ENCODE measurements at places on chromosomes 11 and 22.

- DNase-seq = no peak
Observed at GRCh38 chr22:39524089-39524752, 3.9 kb downstream of the ATF4 start.

DNA sequence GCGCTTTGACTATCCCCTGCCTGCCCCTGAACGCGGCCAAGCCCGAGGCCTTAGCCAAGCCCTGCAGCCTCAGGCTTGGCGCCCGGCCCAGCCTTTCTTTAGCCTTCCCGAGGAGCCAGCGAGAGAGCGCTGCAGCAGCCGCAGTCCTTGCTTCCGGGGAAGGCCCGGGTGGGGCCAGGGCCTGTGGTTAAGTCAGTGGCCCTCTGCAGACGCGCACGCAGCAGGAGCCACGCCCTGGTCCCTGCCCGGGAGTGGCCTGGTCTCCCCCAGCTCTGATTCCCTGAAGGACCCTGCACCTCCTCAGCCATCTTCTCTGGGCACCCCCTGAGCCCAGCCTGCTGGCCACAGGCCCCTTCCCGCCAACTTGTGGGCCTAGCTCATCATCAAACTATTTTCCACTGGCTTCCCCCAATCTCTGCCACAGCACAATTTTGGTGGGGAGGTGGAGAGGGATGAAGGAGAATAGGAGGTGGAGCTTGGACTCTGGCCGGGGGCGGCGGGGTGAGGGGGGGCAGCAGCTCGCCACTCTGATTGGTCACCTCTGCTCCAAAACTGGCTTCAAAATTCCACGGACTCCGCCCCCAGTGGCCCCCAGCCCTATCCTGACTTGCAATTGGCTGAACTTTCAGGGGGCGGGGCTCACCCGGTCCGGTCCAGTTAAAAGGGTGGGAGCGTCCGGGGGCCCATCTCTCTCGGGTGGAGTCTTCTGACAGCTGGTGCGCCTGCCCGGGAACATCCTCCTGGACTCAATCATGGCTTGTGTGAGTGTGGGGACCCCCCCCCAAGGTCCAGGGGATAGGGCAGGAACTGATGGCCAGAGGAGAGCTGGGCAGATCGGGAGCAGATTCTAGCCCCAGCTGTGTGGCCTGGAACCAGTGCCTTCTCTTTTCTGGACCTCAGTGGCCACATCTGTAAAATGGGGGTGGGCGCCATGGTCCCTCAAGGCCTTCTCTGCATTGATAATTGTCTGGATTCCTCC, at the start of gene LGALS1:
Gene LGALS1 (plus strand): TSS at position 686 of the 979 bp plus-strand sequence. CDS start 67 bp downstream, at position 753.
- DNase-seq = peak; percentile 87

DNA sequence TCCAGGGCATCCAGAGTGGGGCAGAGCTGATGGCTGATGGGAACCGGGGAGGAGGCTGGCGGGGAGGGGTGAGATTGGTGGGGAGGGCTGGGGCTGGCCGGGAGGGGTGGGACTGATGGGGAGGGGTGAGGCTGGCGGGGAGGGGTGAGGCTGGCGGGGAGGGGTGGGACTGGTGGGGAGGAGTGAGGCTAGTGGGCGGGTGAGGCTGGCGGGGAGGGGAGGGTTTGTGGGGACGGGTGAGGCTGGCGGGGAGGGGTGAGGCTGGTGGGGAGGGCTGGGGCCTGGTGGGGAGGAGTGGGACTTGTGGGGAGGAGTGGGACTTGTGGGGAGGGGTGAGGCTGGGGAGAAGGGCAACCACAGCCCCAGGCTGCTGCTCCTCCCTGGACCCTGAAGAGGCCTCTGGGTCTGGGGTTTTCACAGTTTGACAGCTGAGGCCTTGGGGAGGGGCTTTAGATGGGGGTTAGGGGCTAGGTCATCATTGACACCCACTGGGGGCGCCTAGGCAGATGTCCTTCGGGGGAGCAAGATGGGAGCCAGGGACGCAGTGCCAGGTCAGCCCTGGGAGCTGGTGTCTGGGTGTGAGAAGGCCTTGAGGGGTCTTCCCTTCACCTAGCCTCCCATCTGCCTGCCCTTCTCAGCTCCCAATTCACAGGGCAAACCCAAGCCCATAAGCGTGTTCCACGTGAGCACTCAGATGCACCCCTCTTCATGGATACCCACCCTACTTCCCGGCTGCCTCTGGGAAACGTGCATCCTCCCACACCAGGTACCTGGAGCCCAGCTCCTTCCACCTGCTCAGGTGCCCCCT, 26.7 kb downstream of the PARVG start:
- no peak for DNase-seq

DNA sequence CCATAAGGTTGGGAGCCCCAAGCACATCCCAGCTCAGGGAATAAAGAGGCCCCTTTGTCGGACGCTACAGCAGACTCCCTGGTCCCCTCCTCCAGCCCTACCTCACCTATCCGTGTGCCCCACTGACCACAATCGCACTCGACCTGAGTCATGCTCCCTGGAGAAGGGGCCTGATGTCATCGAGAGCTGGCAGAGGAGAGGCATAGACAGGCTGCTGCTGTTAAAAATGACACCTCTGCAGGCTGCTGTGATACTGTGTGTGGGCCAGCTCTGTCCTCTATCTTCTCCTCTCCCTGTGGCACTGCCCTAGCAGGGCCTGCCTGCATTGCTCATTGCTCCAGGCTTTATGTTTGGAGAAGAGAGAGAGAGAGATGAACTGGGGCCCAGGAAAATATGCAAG, 123.4 kb upstream of the SYT13 start:
- no peak for DNase-seq

GRCh38 chr22:42360348-42360747, 71.9 kb downstream of the NFAM1 start:
- no peak for DNase-seq

GRCh38 chr11:20156280-20156875, 3.9 kb downstream of the DBX1 start:
- no peak for DNase-seq

GRCh38 chr11:45252134-45252856, 33.8 kb downstream of the SYT13 start:
- peak; percentile 74 for DNase-seq

DNA sequence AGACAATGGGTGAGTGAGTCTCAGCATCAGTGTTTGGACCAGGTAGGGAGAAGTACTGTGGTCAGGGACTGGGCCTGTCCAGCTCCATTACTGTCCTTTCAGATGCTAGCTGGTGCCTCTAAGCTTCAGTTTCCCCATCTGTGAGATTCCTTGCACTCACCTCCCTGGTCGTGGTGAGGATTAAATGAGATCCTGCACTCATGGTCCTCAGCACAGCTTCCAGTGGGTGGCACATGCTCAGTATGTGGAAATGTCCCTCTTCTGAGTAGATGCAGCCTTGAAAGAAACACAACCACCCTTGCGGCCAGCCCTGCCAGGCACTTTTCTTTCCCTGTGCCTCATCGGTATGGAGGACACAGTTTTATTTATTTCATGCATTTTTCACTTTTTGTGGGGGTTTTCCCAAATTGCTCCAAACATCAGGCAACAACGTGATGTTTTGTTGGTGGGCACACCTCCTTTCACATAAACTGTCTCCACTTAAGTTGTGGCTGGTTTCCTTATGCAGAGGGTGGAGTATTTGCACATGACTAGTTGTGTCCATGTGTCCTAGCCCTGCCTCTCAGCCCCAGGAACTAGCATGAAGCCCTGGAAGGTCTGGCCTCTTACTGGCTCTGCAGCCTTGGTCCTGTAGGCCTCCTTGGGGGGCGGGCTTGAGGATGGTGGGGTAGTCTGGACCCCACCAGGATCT, 1.1 kb downstream of the LZTR1 start:
- no peak for DNase-seq

GRCh38 chr11:10414659-10415058, 40.4 kb upstream of the AMPD3 start:
- no peak for DNase-seq

- DNase-seq = peak; percentile 85
Observed at GRCh38 chr22:44735518-44736428, 16.6 kb upstream of the ARHGAP8 start.

DNA sequence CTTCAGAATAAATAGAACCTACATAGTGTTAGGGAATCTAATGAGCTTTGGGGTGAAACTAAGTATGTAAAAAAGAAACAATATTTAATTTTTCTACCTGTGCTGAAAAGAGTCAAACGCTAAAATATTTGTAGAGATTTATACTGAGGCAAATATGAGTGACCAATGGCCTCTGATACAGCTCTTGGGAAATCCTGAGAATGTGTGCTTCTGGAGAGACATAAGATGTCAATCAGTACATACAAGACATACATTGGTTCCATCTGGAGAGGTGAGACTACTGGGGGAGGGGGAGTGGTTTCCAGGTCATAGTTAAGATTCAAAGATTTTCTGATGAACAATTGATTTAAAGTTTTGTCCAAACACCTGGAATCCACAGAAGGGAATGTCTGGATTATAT, 970 bp downstream of the ASRGL1 start:
- DNase-seq = no peak

DNA sequence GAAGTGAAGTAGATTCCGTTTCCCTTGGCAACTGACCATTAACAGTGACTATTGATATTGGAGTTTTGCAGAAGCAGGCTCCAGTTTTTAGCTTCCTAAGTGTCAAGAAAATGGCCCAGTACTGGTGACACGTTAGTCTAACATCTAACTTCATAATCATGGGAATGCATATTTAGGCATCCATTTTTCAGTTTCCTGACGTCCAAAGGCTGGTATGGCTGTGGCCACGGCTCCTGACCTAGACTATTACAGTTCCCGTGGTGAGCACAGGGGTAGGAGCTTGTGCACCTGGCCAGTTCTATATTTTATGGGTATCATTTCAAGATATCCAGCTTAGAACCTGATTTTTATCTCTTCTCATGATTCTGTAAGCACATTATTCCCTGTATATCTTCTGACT, 323.8 kb downstream of the GUCY1A2 start:
- no peak for DNase-seq

- DNase-seq = peak; percentile 5
Observed at GRCh38 chr22:45574069-45574703, 71.5 kb downstream of the FBLN1 start.

- no peak for DNase-seq
Observed at GRCh38 chr22:30869667-30870395, 98.7 kb downstream of the MORC2 start.

DNA sequence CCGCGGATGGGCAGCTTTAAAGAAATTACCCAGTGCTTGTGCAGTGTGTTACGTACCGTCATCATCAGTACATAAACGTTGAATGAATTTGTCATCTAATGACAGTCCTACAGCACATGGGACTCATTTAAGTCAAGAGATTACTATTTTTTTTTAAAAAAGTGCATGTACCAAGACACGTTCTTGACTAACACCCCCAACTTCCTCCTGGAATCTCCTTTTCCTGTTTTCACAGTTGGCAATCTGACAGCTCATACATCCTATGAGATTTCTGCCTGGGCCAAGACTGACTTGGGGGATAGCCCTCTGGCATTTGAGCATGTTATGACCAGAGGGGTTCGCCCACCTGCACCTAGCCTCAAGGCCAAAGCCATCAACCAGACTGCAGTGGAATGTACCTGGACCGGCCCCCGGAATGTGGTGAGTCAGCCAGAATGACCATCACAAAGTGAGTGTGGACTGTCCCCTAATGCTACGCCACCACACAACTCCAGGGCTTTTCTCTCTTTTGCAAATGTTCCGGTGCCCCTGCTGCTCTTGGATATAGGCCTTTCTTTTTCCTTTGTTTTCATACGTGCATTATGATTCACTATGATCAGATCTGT, 162.0 kb upstream of the SORL1-AS1 start:
- no peak for DNase-seq
